T-helper 1 cell (primary cell): ENCODE measurements at places on chromosomes 4 and X.

GRCh38 chrX:4182408-4182806 is 469.0 kb upstream of the PRKX start:
- DNase-seq: no peak

DNA sequence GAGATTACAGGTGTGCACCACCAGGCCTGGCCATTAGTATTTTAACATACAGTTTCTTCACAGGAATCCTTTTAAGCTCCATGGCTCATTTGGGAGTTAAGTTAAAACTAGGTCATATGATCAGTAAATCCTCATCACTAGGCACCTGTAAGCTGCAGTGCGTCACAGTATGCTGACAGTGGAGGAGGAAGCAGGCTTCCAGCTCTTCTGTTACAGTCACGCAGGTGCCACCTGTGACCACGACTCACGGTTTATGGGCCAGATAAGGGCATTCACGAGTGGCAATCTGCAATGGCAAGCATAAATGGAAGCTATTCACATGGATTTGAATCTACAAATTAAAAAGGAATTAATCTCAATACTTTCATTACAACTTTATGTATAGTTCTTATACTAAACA is 129.4 kb upstream of the BCOR start:
- no peak for DNase-seq

DNA sequence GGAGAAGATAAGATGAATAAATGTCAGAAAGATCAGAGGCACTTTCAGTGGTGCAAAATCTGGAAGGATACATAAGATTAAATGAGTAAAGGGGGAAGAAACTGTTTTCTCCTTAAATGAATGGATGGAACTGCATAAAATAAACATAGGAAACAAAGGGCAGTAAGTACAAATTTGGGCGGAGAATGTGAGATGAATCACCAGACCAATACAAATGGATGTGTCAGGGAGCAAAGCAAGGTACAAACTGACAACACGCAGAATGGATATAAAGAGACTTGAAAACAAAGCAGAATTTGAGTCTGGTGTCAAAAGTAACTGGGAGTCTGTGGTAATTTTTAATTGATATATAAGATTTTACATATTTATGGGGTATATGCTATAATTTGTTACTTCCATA is 175.3 kb upstream of the PCDH18 start:
- DNase-seq: no peak

GRCh38 chr4:187632260-187632995 is 363.1 kb upstream of the ZFP42 start:
- no peak for DNase-seq

DNA sequence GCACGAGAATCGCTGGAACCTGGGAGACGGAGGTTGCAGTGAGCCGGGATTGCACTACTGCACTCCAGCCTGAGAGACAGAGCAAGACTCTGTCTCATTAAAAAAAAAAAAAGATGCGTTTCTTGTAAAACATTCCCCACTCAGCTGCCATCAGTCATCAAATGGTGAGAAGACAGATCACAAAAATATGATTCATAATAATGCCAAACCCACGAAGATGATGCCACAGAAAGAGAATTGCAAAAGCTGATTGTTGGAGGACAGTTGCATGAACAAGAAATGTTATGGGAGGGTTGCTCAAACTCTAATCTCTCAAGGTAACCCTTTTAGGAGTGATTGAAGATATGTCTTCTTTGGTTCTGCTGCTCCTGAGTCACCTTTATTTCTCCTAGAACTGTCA is 21.4 kb upstream of the SMIM14 start:
- DNase-seq: no peak

DNA sequence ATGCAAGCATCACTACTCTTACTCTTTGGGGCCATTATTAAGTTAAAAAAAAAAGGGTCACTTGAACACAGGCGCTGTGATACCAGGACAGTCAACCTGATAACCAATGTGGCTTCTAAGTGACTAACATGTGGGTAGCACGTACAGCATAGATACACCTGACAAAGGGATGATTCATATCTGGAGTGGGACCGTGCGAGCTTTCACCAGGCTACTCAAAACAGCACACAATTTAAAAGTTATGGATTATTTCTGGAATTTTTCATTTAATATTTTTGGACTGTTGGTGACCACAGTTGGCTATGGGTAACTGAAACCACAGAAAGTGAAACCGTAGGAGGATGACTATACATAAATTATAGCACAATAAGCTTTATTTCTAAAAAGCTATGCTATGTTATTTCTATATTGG is 113.8 kb upstream of the STIM2 start:
- DNase-seq: peak; percentile 69

DNA sequence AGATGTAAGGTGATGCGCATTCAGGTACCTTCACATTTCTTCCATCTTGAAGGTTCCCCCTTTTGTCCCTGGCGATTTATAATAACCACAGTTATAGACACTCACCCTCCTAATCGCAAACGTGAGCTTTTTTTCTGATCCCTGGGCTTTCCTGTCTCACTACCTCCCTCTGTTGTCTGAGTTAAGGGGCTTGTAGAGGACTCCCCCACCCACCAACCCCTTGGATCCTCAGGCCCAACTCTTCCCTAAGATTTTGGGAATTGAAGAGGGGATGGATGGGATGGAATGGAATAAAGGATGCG is 1.4 kb downstream of the CNKSR2 start:
- DNase-seq: no peak

DNA sequence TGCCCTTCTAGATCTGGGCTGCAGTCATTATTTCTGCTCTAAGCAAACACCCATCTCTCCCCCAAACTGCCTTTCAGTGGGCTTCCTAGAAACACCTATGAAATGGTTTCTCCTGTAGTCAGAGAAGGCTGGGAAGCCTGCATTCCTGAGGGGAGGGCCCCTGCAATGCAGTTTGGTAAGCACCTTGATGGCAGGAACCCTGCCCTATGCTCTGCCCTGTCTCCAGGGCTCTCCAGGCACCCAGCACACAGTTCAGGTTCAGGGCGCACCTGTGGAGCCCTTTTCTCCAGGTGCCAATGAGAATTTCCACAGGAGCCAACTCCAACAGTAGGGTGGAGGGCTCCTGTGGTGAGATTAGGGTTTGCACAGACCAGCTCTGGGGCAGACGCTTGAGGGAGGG is 69.1 kb upstream of the FBXW7 start:
- no peak for DNase-seq

DNA sequence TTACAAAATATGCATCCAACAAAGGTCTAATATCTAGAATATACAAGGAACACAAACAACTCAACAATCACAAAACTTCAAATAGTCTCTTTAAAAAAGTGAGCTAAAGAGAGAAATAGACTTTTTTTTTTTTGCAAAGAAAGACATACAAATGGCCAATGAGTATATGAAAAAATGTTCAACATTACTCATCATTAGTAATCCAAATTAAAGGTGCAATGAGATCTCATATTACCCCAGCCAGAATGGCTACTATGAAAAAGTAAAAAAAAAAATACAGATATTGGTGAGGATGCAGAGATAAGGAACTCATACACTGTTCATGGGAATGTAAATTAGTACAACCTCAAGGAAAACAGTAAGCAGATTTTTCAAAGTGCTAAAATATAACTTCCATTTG is 24.1 kb downstream of the AGTR2 start:
- no peak for DNase-seq

DNA sequence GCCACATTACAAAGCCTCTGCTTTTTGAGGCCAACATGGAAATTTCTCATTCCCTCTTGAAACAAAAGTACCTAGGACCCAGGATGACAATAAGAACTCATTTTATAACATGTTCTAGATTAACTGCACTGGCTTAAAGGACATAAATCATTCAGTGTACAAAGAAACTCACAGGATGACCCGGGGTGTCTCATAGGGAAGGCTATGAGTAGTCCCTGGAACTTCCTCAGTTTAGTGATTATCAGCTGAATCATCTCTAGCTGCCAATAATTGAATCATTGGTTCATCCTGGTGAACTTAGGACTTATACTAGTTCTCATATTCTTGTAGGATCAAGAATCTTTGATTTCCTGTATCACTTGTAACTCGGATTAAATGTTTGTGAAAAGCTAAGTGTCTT is 95.8 kb upstream of the WDR1 start:
- no peak for DNase-seq

DNA sequence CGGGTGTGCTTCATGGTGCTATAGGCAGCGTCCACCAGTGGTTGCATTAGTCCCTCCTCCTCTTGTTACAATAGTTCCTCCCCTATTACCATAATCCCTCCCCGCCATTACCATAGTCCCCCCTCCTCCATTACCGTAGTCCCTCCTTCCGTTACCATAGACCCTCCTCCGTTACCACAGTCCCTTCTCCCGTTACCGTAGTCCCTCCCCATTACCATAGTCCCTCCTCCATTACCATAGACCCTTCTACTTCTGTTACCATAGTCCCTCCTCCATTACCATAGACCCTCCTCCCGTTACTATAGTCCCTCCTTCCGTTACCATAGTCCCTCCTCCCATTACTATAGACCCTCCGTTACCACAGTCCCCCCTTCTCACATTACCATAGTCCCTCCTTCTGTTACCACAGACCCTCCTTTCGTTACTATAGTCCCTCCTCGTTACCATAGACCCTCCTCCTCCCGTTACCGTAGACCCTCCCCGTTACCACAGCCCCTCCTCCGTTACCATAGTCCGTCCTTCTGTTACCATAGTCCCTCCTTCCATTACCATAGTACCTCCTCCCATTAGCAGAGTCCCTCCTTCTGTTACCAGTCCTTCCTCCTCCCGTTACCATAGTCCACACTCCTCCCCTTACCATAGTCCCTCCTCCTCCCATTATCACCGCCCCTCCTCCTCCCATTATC is 129.6 kb downstream of the DHRSX start:
- DNase-seq: no peak

- no peak for DNase-seq
Observed at GRCh38 chr4:26874110-26874509, 13.5 kb downstream of the STIM2 start.
